ENCODE measurements at places on chromosomes 13 and 19.
A peak's percentile ranks its signal among the peaks of the same experiment; 100 is the strongest.

DNA sequence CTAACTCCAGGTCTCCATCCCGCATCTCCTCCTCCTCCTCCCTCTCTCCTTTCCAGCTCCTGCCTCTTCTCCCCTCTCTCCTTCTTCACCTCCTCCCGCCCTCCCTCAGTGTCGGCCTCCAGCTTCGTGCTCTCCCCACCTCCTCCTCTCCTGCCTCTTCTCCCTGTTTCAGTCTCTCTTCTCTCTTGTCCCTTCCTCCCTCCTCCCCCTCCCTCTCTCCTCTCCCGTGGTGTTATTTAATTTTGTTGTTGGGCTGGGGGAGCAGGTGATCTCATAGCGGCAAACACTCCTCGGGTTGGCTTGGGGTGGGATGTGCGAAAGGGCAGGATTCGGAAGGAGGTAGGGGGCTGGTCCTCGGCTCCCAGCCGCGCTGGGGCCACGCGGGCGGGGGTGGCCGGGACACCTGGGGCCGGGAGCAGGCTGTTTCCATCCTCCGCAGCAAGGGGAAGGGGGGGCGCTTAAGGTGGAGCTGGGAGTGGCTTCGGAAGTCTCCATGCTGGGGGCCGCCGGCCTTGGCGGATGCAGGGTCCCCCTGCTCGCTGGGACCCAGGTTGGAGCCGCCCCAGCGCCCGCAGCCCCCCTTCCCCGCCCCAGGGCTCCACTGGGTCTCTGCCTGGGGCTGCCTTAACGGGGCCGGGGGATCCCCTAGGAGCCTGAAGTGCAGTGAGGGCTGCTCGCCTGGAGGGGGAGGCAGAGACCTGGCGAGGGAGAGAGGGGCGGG lies at the start of gene CA11:
Gene CA11 (minus strand): TSS at position 187 of the 721 bp plus-strand sequence. CDS start 555 bp downstream, outside the sequence.
- peak; percentile 82 for DNase-seq

DNA sequence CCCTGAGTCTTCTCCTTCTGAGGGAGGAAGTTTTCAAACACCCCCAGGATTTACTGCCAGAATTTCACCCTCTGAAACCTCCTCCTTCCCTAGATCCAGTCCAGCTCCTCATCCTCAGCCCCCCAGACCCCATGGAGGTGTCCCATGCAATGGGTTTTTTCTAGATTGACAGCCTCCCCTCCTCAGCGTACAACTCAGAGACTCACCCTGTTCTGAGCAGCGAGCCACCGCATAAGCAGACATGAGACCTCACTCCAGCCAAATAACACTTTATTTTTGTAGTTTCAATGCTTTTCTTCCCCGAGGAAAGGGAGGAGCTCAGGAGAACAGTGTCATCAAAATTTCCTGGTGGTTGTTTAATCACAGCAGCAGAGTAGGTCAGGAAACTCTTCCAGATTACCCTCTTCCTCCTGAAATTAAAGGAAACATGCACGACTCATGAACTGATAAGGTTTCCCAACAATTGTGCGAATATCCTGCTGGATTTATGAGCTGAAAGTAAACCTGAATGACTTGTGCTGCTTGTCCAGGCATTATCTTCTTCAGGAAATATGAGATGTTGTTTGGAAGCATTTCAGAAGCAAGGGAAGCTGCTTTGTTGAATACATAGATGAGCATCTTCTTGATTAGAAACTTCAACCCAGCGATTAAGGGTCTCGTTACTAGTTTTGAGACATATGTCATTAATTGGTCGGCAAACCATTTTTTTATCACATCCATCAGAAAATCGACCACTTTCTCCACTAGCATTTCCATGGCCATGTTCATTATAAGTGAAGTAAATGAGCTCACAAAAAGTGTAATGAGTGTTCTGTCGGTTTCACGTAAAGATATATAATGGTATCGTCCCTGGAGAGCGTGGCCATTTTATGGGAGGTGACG lies 36.2 kb downstream of the ERICH4 start:
- no peak for DNase-seq

GRCh38 chr19:3036119-3036976 lies 7.3 kb upstream of the TLE2 start:
- DNase-seq, result peak; percentile 61

- no peak for DNase-seq
Observed at GRCh38 chr19:4609878-4610511, 29.3 kb upstream of the TNFAIP8L1 start.

GRCh38 chr13:21694831-21695230 lies 24.0 kb downstream of the FGF9 start:
- DNase-seq, result no peak

DNA sequence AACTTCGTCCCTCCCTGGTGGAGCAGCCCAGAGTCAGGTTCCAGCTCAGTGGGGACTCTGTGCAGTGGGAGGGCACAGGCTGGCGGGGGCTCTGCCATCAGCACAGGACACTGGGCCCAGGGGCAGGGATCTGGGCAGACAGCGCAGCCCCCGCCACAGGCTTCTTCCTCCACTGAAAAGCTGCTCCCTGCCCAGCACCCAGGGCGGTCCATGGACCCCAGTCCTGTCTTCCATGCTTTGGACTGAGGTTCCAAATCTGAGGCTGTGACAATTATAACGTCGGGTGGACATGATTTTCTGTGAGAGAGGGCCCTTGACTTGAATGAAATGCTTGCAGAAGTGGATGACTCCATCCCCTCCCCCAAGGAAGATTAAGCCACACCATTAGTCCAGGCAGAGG lies 21.2 kb upstream of the NCCRP1 start:
- DNase-seq, result no peak

GRCh38 chr19:10474962-10475451 lies 28.1 kb downstream of the KEAP1 start:
- DNase-seq, result no peak

Data from stimulated activated CD8-positive, alpha-beta memory T cell treated with anti-CD3 and anti-CD28 coated beads, Interleukin-4, amount 100 ng/mL, for 4 hours (primary cell).